ENCODE measurements at places on chromosomes 11 and 22.

GRCh38 chr11:29435421-29435820 lies 581.4 kb downstream of the KCNA4 start:
- H3K27me3 ChIP-seq: no peaks in the 10 kb centered on the region
- no peak for DNase-seq
- no peak overlapping the region for H3K27ac ChIP-seq

DNA sequence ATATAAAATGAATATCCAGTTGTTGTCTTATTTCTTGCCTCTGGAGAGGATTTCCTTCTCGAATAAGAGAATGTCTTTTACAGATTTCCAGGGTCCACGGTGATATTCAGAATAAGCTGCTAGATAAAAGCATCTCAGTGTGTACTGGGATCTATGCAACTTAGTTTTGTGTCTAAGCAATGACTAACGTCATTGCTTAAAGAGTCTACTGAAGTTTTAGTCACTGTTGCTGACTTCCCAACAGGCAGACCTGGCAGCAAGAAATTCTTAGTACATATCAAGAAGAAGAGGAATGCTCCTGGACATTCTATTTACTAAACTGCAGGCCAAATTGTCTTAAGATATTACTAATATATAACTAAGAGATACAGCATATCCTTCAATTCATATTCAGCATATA lies 70.3 kb downstream of the SOX6 start:
- DNase-seq: no peak
- H3K4me1 ChIP-seq: no peaks in the 10 kb centered on the region
- H3K36me3 ChIP-seq: no peaks in the 10 kb centered on the region
- no peak overlapping the region for H3K4me3 ChIP-seq
- H3K27me3 ChIP-seq: no peaks in the 10 kb centered on the region
- no peak overlapping the region for H3K27ac ChIP-seq

DNA sequence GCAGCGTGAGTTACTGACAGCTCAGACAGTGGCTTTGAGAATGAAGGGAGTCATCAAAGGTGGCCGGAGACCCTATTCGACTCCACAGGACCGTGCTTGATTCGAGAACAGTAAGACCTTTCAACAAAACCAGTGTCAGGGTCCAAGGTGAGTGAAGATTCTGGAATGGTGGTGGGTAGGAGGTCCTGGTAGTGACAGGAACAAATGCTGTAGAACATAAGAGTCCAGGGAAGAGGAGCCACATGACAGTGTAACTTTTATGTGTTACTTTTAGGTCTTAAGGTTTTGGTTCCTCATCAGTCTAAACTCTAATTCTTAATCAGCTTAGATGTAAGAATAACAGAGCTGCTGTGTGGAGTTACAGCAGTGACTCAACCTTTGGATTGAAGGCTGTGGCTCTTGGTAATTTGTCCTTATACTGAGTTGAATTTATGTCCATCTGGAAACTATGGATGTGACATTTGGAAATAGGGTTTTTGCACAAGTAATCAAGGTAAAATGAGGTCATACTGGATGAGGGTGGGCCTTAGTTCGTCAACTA lies 1.8 kb downstream of the TBC1D22A start:
- peaks cover 47% of the 10 kb centered on the region for H3K4me1 ChIP-seq
- peak overlapping the region; percentile 95 for H3K27ac ChIP-seq
- DNase-seq: no peak
- H3K36me3 ChIP-seq: no peaks in the 10 kb centered on the region
- no peak overlapping the region for H3K4me3 ChIP-seq

GRCh38 chr11:74988541-74989259 lies at the start of gene NEU3:
TSS of gene NEU3 (plus strand) at chr11:74988933. CDS start at chr11:74989061, 128 bp downstream.
- H3K27ac ChIP-seq: peak within 1 kb of the TSS; percentile 57
- H3K4me3 ChIP-seq: peak within 1 kb of the TSS; percentile 82
- no peaks in the 10 kb centered on the region for H3K36me3 ChIP-seq
- peaks cover 6% of the 10 kb centered on the region for H3K4me1 ChIP-seq
- no peaks in the 10 kb centered on the region for H3K27me3 ChIP-seq

DNA sequence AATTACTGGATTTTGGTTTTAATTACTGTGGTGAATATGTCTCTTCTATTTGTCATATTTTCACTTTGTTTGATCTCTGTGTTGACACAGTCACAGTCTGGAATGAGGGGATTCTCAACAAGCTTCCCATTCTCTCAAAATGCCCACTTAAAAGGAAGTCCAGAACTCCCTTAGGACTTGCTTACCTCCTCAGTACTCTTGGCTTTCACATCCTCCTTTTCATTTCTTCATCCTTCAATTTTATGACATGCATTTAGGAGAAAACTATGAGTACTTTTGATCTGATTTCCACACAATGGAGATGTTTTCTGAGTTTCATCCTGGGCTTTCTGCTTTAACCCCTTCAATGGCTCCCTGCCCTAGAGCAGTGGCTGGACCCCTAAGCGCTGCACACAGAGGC lies 49.3 kb upstream of the FLI1 start:
- no peak overlapping the region for H3K27ac ChIP-seq
- H3K27me3 ChIP-seq: no peaks in the 10 kb centered on the region
- no peaks in the 10 kb centered on the region for H3K36me3 ChIP-seq

DNA sequence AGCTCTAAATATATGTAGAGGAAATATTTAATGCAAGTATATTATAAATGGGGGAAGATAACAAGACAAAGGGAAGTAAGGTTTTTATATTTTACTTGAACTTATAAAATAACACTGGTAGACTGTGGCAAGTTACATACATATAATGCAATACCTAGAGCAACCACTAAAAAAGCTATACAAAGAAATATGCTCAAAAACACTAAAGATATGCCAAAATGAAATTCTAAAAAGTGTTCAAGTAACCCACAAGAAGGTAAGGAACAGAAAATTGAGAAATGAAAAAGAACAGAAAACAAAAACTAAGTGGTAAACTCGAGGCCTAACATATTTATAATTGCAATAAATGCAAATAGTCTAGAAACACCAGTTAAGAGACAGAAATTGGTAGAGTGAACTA lies 32.5 kb downstream of the BTG4 start:
- H3K27me3 ChIP-seq: no peaks in the 10 kb centered on the region
- no peaks in the 10 kb centered on the region for H3K36me3 ChIP-seq
- no peak overlapping the region for H3K4me3 ChIP-seq
- DNase-seq: no peak

GRCh38 chr22:25955323-25955722 lies 213.3 kb downstream of the MYO18B start:
- no peak overlapping the region for H3K4me3 ChIP-seq
- no peaks in the 10 kb centered on the region for H3K36me3 ChIP-seq
- H3K4me1 ChIP-seq: no peaks in the 10 kb centered on the region
- peak; percentile 36 for DNase-seq
- H3K27me3 ChIP-seq: no peaks in the 10 kb centered on the region
- no peak overlapping the region for H3K27ac ChIP-seq

DNA sequence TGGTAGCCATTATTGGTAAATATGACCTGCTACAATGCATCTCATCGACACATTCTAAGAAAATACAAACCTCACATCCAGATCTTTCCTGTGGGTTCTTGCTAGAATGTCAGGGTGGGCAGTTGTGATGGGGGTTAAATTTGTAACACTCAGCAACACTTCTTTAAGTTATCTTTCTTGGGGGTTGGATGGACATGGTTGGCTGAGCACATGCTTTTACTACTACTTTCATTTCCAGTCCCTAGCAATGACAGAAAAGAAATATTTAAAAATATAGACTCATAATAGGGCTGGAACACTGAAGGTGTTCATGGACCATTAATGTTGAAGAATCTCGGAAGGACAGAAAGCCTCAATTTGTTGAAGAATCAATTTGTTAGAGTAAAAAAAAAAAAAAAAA lies 57.6 kb downstream of the APOL3 start:
- no peak overlapping the region for H3K4me3 ChIP-seq
- no peak for DNase-seq
- no peaks in the 10 kb centered on the region for H3K36me3 ChIP-seq
- no peaks in the 10 kb centered on the region for H3K4me1 ChIP-seq
- no peak overlapping the region for H3K27ac ChIP-seq

- peak within 1 kb of the TSS; percentile 92 for H3K27ac ChIP-seq
- H3K4me1 ChIP-seq: peaks cover 35% of the 10 kb centered on the region
- H3K36me3 ChIP-seq: peaks cover 13% of the 10 kb centered on the region
- peak within 1 kb of the TSS; percentile 84 for H3K4me3 ChIP-seq
- peak; percentile 92 for DNase-seq
These were observed at the start of gene TTC9C for GRCh38 chr11:62728171-62728988. TSS of gene TTC9C (plus strand) at chr11:62728486. CDS start at chr11:62728849, 363 bp downstream.

- H3K4me1 ChIP-seq: peaks cover 13% of the 10 kb centered on the region
- DNase-seq: peak; percentile 68
- no peaks in the 10 kb centered on the region for H3K27me3 ChIP-seq
- H3K4me3 ChIP-seq: peak overlapping the region; percentile 62
These were observed 33.8 kb upstream of the SLC35C1 start for GRCh38 chr11:45771193-45771565.

DNA sequence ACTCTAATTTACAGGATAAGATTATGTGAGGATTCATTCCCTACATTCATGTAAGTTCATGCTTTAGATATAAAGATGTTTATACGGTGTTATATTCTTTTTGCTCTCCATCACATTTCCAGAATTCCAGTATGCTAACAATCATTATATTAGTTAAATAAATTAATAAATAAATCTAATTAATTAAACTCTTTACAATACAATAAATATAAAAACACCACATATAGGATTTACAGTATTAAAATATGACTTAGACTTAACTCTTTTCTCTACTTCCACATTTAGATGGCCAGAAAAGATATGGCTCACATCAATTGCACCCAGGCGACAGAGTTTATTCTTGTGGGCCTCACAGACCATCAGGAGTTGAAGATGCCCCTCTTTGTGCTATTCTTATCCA lies at the start of gene OR8U1:
Gene OR8U1, plus strand, starts transcription at position 301 of the 400 bp plus-strand sequence. Its CDS starts 0 bp downstream, at position 301.
- no peaks in the 10 kb centered on the region for H3K4me1 ChIP-seq
- no peak for DNase-seq
- H3K36me3 ChIP-seq: no peaks in the 10 kb centered on the region
- H3K4me3 ChIP-seq: no peak within 1 kb of the TSS
- H3K27ac ChIP-seq: no peak within 1 kb of the TSS

DNA sequence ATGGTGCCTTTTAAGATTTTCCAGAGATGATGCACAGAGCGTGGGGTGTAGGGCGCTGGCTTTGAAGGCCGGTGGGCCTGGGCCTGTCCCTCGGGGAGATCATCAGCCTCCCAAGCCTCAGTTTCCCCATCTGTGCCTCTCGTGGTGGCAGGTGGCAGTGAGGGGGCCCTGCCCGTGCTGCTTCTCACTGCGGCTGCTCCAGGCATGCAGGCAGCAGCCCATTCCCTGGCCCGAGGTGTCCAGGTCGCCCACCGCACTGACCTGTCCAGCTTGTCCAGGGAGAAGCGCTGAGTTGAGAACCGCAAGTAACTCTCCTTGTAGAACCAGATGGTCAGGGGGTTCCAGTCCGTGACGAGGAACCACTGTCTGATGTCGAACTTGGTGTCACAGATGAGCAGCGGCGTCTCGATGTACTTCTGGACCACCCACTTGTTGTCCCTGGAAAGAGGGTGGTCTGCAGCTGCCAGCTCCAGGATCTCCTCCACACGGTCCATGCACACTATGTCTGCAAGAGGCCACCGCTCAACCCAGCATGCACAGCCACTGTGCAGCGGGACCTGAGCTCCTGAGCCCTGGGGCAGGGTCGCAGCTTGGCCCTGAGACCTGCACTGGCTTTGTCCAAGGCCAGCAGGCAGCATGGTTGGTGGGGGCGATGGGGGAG lies 20.5 kb upstream of the IL17REL start:
- DNase-seq: no peak
- no peak overlapping the region for H3K27ac ChIP-seq
- peaks cover 6% of the 10 kb centered on the region for H3K4me1 ChIP-seq
- no peaks in the 10 kb centered on the region for H3K27me3 ChIP-seq
- no peaks in the 10 kb centered on the region for H3K36me3 ChIP-seq
